ENCODE measurements at places on chromosomes 2 and 18.

DNA sequence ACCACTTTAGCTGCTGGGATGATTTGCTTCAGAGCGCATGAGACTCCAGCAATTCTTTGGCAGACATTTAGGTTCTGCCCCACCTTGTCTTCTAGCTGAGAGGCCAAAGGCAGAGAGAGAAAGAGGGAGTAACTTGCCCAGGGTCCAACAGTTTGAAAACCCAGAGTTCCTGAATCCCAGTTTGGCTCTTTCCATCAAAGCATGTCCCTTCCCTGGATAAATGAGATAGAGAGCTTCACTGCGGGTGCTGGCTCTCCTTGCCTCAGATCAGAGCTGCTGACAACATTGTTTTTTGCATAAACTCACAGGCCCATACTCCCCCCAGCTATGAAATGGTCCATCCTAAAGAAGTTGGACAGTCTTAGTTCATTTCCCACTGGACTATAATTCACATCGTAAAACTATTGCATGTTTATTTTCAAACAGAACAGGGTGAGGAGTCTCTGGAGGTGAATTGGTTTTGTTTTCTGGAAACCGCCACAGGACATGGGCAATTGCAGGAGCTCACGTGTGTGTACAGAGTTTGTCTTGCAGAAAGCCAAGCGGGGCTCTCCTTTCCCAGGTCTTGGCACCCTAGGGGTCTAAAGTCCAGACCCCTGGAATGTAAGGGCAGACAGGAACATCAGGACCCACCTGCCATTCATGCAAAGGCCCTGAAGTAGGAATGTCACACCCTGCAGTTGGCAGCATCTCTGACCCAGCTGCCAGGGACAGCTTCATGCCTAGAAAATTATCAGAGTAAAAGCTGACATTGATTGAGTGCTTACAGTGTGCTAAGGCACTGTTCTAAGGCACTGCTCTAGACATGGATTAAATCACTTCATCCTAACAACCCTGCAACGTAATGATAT is 25.0 kb upstream of the SLC14A2 start:
- no peak for ATAC-seq

DNA sequence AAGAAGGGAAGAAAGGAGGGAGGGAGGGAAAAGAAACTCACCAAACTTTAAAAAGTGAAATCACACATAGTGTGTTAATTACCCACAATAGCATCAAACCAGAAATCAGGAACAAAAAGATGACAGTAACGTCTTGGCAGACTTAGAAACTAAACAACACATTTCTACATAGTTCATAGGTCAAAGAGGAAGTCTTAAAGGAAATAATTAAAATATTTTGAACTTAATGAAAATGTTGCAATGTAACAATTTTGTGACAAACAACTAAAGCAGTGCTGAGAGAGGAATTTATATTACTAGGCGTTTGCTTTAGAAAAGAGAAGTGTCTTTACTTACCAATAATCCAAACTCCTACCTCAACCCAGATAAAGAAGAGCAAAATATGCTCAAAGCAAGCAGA is 505.0 kb upstream of the ID2 start:
- no peak for ATAC-seq

- no peak for ATAC-seq
Measured at GRCh38 chr2:66897181-66897580, 462.3 kb downstream of the MEIS1 start.

- ATAC-seq: no peak
Measured at GRCh38 chr2:182229297-182229696, 197.5 kb downstream of the PDE1A start.

DNA sequence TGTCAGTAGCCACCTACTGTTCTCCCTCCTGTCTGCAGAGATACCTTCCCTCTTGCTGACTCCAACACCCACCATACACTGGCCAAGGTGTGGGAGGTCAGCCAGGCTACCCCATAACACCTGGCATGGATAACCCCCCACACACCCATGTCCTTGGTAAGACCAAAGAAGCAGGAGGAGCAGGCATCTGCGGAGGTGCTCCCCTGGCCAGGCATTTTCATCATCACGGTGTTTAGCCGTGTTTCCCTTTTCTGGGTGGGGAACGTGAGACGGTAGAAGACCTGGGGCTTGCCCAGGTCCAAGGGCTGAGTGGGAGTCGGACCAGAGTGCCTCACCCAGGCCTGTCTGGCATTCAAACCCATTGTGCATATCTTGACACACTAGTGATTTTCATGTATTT is 150.3 kb downstream of the SMAD7 start:
- ATAC-seq: peak; percentile 60

DNA sequence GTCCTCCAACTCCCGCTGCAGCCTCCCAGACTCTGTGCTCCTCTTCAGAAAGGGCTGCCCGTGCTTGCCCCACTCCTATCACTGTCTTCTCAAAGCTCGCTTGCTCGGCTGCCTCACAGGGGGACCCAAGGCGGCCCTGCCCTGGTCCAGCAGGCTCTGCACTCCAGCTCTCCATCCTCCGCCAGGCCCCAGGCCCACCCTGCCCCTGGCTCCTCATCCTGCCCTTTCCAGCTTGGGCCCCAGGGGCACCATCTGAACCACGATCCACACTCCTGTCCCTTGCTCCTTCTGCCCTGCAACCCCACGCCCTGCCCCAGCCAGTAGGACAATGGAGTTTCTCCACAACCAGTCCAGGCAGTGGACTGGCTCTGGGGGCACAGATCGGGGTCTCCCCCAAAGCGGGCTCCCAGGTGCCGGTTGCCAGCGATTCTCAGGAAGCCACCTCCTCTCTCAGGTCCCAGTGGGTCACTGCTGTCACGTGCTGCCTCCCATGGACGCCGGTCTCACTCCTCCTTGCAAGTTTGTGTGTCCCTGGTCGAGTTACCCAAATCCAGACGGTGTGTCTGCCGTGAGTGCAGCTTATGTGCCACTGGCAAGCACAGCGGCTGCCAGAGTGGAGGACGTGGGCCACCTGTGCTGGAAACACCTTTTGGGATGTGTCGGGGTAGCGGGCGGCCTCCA is 238.5 kb downstream of the HDAC4 start:
- ATAC-seq: no peak

GRCh38 chr2:226308986-226309385 is 490.6 kb downstream of the IRS1 start:
- no peak for ATAC-seq

DNA sequence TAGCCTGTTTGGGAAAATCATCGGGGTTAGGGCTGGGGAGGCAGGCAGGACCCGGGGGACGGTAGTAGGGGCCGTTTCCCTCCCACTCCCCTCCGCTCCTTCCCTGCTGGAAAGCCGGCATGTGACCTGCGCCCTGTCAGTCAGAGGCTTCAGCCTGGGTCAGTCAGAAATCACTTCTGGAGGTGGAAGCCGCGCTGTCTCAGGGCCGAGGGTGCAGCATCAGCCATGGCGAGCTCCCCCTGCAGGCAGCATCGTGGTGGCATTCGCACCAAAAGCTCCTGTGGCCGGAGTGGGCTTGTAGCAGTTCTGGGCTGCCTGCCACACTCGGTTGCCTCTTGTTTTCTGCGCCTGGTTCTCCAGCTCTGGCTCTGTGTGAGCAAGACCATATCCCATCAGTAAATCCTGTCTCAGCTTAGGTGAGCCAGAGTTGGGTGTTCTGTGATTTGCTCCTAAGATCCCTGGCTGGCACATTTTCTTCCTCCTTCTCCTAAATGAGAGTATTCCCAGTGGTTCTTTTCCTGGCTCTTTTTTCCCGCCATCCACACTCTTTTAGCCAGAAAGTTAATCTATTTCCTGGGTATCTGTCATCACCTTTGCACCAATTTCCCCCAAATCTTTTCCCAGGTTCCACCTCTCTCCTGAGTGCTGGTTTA is 123.9 kb upstream of the CD302 start:
- ATAC-seq: peak; percentile 88

GRCh38 chr2:95004287-95004686 is 21.2 kb upstream of the MAL start:
- ATAC-seq: no peak

- peak; percentile 52 for ATAC-seq
Measured at GRCh38 chr2:136005462-136006196, 20.2 kb upstream of the DARS1 start.

DNA sequence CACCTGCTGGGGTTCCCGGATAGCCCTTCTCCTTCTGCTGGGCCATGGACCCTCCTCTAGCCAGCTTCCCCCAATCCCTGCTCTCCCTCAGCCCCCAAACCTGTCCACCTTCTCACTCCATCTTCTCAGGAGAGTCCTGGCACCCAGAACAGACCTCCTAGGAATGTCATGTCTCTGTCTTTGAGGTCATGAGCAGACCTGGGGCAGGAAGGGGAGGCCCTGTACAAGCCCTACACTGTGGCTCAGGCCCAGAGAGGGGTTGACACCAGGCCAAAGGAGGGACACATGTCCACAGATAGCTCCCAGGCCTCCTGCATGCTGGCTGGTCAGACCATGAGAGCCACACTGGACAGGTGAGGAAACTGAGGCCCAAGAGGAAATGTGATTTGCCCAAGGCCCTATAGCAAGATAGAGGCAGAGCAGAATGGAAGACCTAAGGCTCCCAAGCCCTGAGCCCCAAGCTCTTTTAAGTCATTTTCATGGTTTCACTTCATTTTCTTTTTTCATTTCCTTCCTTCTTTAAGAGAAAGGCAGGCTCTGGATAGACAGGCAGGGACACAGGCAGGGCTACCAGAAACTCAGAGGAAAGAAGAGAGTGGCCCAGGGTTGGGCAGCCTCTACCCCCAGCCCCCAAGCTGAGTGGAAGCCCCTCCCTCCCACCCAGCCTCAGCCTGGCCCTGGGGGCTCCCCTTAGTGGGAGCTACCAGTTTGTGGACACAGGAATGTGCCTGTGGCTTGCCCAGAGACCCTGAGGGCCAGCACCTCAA is 159.7 kb downstream of the SMAD7 start:
- peak; percentile 53 for ATAC-seq

- ATAC-seq: no peak
Measured at GRCh38 chr18:74356959-74357358, 41.3 kb downstream of the C18orf63 start.

DNA sequence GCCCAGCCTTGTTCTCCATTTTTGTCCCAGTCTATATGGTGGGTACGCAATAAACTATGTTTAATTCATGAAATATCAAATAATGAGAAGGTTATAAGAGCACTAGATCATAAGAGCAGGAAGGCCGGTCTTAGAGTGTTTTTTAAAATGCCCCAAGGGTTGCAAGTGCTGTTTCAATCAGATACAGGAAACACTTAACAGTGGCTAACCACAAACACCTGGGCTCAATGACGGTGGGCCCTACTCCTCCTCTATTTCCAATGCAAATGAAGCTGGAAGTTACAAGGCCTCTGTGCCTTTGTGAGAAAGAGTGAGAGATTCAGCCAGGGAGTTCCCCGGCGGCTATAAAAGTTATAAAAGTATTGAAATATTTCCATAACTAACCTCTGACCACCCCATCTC is 18.9 kb upstream of the WDR33 start:
- ATAC-seq: peak; percentile 99

DNA sequence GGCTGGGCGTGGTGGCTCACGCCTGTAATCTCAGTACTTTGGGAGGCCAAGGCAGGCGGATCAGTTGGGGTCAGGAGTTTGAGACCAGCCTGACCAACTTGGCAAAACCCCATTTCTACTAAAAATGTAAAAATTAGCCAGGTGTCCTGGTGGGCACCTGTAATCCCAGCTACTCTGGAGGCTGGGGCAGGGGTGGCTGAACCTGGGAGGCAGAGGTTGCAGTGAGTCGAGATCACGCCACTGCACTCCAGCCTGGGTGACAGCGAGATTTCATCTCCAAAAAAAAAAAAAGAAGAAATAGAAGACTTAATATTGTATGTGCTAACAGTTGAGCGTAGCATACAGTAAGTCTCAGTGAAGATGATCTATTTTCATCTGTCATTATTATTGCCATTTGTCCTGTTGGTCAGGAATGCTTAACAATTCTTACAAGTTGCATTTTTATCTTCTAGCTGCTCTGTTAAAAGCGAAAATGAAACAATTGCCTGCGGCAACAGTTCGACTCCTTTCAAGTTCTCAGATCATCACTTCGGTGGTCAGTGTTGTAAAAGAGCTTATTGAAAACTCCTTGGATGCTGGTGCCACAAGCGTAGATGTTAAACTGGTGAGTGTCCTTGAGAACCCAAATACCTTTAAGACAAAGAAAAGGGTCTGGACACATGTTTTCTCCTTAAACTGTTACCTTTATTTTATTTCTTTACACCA is 7.2 kb downstream of the PMS1 start:
- ATAC-seq: no peak

All from stimulated activated memory B cell treated with anti-CD40 and anti-IgM and Interleukin-4, amounts not matched to agents 10 μg/mL and 1 μg/mL and 100 μg/mL, for 72 hours (primary cell).